ENCODE measurements at places on chromosomes 4 and X. TPM values are rescaled to one million over a fixed set of nuclear protein-coding genes. Genes with fewer than 3 reads are reported as not detected.

- no peak for DNase-seq
Measured at GRCh38 chr4:2243681-2244380, 1.9 kb upstream of the HAUS3 start.

DNA sequence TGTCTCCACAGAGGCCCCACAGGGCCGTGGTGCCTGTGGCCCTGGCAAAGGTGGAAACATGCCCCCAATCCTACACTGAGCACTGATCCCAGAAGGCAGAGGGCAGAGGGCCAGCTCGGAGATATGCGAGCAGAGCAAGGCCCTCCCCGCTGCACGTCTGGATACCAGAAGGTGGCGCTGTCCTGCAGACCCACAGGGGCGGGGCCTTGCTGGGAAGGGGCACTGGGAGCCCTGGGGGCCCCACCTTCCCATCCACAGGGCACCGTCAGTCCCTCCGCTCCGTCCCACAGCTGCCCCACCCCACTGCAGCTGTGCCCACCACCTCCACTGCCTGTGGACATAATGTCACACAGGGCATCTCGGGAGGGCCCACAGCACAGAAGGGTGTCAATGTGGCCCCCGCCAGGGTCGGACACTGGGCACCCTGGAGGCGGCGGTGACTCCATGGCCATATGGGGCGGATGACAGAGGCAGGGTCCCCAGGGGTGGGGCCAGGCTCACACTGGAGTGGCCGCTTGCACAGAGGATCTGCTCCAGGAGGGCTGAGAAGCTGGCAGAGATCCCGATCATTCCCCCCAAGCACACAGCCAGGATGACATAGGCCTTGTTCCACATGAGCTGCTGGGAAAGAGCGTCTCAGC, 4.8 kb downstream of the SLC49A3 start:
- DNase-seq: peak; percentile 87

DNA sequence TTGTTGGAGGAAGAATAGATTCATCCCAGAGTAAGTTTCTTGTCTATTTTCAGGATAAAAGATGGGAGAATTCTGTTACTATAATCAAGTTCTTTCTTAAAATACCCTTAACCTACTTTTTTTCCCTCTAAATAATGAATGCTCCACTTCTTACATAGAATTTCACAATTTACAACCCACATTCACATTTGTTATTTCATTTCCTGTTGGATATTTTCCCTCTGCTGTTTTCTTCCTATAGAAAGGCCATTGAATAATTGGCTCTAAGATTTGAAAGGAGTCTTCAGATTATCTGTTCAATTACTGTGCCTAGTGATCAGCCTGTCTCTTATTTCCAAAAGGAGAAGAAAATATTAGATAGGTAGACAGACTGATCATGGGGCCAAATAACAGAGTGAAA, 79.7 kb downstream of the CPE start:
- DNase-seq: no peak

GRCh38 chr4:169263791-169264392, 6.9 kb downstream of the SH3RF1 start:
- peak; percentile 84 for DNase-seq

GRCh38 chr4:164204434-164204833, 549.5 kb upstream of the SMIM31 start:
- no peak for DNase-seq

DNA sequence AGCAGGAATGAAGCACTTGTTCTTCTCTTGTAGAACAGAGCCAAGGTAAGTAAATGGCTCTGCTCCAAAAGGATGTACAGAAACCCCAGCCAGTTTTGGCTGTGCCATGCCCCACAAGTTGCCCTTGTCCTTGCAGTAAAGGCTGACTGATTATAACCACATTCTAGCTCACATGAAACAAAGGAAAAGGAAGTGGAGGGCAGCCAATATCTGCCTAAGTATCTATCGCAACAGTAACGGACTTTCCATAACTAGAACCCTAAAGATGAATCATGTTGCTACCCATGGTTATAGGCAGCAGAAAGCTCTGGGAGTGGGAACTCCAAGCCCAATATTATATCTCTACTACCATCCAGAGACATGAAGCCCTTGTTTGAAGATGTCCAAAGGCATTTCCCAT, 95.7 kb downstream of the COMMD8 start:
- DNase-seq: no peak

GRCh38 chr4:59102311-59102710, 1992.1 kb upstream of the IGFBP7 start:
- no peak for DNase-seq

The P2RY4 gene
- total RNA-seq: 0.20 TPM
